ENCODE measurements at places on chromosomes 11 and 22.

GRCh38 chr11:65862941-65863888 lies 3.0 kb downstream of the MUS81 start:
- no peak for DNase-seq

- no peak for DNase-seq
Observed at GRCh38 chr11:64546600-64546999, 44.4 kb upstream of the SLC22A12 start.

GRCh38 chr11:10233581-10233980 lies 60.4 kb downstream of the SBF2 start:
- no peak for DNase-seq

DNA sequence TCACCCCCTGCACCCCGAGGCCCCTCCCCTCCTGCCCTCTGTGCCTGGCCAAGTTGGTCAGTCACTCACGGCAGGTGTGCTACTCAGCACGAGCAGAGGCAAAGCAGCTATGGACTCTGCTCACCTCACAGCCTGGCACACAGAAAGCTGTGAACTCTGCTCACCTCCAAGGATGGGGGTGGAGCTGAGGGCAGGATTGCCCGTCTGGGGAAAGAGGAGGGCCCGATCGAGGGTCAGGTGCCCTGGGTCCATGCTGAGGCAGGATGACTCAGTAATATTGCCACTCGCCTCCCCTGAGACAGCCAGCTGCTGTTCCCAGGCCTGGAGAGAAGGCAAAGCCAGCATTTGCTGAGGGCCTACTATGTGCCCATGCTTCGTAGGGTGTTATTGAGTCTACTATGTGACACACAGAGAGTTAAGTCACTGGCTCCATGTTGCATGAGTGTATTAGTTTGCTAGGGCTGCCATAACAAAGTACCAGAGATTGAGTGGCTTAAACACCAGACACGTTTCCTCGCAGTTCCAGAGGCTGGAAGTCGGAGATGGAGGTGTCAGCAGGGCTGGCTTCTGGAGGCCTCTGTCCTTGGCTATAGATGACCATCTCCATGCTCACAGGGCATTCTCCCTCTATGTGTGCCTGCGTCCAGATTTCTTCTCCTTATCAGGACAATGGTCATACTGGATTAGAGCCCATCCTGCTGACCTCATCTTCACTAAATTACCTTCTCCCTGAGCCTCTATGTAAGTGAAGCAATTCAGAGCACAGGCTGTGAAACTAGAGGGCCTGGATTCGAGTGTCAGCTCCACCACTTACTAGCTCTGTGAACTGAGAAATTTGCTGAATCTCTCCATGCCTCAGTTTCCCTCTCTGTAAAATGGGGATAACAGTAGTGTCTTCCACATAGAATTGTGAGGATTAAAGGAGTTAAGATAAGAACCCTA lies 13.2 kb upstream of the TSKU start:
- DNase-seq, result no peak

- no peak for DNase-seq
Observed at GRCh38 chr22:39576027-39576426, 5.5 kb downstream of the CACNA1I start.

DNA sequence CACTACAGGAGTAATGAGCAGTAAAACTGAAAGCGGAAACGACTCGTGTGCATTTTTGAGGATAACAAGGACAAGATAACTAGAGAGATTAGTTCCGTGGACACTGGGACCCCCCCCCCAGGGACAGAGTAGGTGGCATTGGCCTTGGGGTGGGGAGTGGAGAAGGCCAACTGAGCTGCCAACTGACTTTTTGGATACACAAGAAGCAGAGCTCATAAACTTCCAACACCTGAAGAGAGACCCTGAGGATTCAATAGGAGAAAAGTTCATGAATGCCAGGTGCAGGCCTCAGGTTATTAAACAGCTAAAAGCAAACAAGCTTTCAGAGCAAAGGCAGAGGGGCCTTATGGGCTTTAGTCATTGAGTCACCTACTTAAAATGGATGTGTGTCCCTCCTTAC lies 17.6 kb upstream of the PRSS23 start:
- DNase-seq, result no peak

GRCh38 chr22:40414838-40415505 lies 44.6 kb downstream of the SGSM3 start:
- DNase-seq, result no peak

DNA sequence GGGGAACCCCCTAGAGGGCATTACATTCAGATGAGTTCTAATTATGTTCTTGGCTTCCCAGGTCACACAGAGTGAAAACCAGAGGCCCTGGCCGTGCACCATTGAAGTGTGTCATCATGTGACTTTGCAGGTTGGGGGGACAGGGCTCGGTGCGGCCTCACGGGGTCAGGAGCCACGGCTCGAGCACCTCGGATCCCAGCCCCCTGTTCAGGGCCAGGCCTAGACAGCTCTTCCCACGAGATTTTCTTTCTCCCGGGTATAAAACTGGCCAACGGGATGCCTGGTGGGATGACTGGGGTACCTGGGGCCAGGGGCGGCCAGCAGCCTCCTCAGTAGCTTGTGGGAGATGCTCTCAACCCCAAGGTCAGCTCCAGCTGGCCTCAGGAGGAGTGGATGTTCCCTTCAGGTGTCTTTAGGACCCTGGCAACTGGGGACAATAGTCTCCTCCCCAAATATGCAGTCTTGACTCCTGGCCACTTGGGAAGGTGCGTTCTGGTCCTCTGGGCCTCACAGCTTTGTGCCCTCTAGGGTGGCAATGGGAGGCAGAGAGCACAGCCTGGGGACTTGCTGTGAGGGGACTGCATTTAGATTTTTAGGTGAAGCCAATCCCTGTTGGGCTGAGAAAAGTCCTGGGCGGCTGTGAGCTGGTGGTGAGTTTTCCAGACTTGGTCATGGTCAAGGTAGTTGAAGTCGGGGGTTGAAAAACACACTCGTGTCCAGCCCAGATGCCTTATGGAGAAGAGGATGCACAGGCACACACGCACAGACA lies 95.6 kb downstream of the KCNQ1 start:
- DNase-seq, result no peak

- DNase-seq, result no peak
Observed at GRCh38 chr22:44045145-44045544, 21.0 kb downstream of the PARVB start.

DNA sequence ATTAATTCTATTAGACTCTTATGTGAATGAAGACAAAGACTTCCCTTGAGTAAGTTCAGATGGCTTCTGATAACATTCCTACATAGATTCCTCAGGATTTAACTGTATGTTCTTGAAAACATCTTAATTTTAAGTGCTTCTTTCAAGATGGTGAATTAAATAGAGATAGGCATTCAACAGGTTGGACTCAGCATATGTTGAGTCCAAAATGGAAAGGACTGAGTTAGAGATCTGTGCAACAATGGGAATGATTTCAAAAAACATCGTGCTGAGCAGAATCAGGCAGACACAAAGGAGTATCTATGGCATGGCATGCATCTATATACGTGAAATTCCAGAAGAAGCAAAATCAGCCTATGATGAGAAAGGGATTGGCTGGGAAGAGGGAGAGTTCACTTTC lies 36.2 kb downstream of the ZNF195 start:
- no peak for DNase-seq

GRCh38 chr11:45698777-45699497 lies 33.5 kb upstream of the CHST1 start:
- no peak for DNase-seq
